ENCODE measurements at places on chromosomes 1 and 21.

DNA sequence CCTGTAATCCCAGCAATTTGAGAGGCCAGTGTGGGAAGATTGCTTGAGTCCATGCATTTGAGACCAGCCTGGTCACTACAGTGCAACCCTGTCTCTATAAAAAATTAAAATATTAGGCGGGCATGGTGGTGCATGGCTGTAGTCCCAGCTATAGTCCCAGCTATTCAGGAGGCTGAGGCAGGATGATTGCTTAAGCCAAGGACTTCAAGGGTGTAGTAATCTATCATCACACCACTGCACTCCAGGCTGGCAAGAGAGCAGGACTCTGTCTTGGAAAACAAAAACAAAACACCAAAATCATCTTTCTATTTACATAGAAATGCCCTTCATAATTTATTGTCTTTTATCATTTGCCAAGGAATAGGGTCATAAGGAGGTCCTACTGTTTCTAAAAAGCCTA is 1274.1 kb upstream of the NCAM2 start:
- no peak for DNase-seq

DNA sequence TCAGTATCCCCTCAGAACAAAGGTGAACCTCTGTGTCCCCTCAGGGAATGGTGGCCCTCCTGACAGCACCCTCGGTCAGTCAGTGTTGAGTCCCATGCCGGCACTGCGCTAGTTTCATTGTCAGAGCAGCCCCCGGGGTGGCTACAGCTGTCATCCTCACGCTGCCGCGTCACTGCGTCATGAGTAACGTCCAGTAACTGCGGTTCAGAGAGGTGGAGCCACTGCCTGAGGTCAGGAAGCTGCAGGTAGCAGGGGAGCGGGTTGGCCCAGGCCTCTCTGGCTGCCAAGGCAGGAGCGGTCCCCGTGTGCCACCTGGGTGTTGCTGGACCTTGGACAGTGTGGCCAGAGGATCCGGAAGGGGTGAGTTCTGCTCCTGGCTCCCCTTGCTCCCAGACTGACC is 20.2 kb upstream of the WNT4 start:
- DNase-seq, result no peak

DNA sequence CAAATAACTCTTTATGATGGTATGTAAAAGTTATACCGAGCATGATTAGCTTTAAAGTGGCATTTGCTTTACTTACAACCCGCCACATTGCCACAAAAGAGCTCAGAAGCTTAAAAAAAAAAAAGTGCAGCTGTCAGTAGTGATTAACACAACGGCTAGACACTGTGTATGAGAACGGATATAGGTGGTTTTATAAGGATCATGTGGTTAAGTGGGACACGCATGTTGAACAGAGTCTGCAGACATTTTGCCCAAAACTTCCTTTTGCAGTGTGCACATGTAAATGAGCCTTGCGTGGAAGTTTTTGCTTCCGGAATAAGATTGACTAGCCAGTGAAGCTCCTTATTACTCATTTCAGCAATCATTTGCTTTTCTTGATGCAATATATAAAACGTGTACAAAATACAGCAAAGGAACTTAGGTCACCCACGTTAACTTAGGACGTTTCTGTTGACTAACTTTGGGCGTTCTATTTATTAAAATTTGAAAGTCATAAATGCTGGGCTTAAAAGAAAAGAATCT is 58.7 kb upstream of the RGS1 start:
- DNase-seq, result no peak

- no peak for DNase-seq
These were observed 64.9 kb downstream of the MACF1 start for GRCh38 chr1:39269349-39269748.

DNA sequence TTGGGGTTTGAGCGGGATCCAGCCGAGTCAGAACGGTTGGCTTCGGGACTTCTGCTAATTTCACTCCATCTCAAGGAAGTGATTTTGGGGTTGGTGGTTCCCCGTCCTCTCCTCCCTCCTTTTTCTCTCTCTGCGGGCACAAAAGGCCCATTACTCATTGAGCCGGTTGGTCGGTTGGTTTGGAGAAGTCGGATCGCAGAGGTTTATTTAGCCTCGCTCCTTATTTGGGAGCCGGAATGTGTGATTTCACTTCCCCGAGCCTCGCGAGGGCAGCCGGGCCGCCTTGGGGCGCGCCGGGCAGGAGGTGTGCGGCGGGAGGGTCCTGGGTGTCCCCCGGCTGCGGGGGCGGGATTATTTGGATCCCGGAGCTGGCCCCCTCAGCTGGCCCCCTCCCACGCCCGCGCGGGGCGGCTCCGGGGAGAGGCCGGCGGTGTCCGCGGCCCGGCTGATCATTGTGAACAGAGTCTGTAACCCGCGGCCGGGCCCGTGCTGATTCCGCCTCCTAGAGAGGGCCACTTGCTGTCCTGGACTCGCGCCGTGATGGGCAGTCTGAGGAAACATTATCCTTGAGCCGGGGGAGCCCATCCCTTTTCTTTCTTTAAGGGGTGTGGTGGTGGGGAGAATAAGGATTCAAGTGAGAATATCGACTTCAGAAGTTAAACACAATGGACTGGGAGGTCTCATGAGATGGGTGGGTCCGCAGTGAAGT is 1.2 kb downstream of the MAPKAPK2 start:
- no peak for DNase-seq

DNA sequence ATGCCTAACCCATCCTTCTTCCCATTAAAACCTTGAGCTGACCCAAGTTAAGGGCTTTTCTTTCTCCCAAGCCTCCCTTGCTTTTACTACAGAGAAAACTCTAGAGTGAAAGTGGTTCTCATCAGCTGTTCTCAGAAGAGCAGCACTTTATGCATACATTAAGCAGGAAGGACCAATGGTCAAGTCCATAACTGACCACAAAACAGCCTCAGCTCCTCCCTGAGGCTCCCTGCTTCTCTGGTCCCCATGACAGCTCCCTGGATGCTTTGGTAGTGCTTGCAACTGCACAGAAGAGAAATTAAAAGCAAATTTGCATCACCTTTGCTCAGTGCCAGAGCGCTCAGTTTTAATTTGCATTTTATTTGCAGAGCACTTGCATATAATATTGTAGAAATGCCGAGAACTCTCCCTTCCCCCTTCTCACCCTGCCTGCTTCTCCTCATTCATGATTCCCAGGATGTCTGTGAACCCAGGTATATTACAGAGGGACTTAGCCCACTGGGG is 56.1 kb downstream of the LMX1A start:
- no peak for DNase-seq

GRCh38 chr21:44980562-44981489 is 41.0 kb downstream of the SLX9 start:
- no peak for DNase-seq

- no peak for DNase-seq
These were observed 51.4 kb downstream of the ADCY10 start for GRCh38 chr1:167862432-167863076.

- DNase-seq, result peak; percentile 65
These were observed 24.4 kb upstream of the AGBL4 start for GRCh38 chr1:50047916-50048694.

DNA sequence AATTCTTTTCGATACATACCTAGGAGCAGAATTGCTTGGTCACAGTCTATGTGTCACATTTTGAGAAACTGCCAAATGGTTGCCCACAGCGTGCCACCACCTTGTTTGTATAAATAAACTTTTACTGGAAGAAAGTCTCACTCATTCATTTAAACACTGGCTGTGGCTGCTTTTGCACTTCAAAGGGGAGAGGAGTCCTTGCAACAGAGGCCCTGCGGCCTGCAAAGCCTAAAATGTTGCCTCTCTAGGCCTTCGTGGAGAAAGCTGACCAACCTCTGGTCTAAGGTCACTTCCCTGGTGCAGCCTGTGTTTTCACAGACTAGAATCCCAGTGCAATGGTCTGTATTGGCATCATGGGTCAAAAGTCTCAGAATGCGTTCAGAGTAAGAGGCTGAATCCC is 8.3 kb downstream of the RIPK4 start:
- no peak for DNase-seq

GRCh38 chr21:42159560-42160110 is 59.3 kb upstream of the ABCG1 start:
- DNase-seq, result no peak

- DNase-seq, result no peak
These were observed 615 bp downstream of the KRTAP10-5 start for GRCh38 chr21:44579833-44580144.

GRCh38 chr1:62530516-62531154 is 66.7 kb upstream of the ANGPTL3 start:
- DNase-seq, result peak; percentile 62

GRCh38 chr1:187001198-187001889 is 172.6 kb downstream of the PLA2G4A start:
- no peak for DNase-seq

- no peak for DNase-seq
These were observed 158.4 kb downstream of the TRABD2B start for GRCh38 chr1:47838562-47839432.

DNA sequence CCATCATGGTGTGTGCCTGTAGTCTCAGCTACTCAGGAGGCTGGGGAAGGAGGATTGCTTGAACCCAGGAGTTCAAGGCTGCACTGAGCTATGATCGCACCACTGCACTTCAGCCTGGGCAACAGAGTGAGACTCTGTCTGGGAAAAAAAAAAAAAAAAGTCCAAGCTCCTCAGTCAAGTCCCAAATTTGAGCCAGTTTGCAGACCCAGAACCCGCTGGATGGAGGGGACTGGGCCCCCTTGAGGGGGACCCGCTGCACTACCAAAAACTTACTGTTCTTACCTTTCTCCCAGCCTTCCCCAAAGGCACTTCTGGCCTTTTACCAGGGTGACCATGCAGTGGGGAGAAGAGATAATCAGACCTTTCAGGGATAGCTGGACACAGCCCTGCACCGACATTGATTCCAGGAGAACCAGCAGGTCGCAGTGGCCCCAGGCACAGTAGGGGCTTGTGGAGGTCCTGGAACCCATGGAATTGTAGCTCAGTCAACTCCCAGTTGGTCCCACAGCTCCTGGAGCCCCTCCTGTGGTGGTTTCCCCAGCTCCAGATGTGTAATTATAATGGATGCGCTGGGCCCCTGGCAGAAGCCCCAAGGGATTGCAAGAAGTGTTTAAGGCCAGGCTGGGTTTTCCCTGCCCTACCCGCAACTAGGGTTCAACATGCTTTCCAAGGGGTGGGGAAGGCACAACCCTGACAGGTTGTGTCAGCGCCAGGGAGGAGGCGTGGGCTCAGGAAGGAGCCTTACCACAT is 4.1 kb upstream of the WNT9A start:
- DNase-seq, result no peak

- no peak for DNase-seq
These were observed 48.5 kb upstream of the PPP2R5A start for GRCh38 chr1:212236664-212237220.

DNA sequence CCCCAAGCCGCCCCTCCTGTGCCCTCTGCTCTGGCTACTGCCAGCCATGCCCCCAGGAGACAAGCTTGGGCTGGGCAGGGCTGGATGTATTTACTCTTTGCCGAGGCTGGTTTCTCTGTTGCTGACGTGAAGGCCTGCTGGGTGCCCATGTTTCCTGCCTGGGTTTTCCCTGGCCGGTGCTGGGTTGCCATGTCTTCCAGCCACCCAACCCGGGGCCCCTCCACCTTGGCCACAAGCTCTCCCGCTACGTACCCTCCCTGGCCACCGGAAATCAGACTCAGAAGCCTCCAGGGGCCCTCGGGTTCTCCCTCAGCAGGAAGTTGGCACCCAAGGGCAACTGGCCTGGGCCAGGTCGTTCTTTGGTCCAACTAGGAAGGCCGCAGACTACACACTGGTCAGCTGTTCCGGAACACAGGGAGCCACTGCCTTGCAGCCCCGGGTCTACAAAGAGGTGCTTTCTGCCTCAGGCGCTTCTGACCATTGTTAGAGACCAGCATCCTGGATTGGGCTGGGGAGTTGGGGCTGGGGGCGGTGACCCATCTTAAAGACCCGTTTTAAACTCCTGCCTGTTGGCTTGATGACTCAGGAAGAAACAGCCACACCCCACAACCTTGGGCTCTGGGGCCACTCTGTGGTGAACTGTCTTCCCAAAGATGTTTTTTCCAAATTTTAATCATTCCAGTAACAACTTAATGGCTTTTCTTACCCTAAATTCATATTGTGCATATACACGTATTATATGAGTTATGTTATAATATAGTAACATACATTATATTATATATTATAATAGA is 71.2 kb upstream of the RUNX3 start:
- DNase-seq, result no peak

GRCh38 chr1:180231506-180231921 is 1.4 kb downstream of the LHX4 start:
- no peak for DNase-seq

GRCh38 chr1:178165196-178165595 is 71.3 kb downstream of the RASAL2 start:
- no peak for DNase-seq

DNA sequence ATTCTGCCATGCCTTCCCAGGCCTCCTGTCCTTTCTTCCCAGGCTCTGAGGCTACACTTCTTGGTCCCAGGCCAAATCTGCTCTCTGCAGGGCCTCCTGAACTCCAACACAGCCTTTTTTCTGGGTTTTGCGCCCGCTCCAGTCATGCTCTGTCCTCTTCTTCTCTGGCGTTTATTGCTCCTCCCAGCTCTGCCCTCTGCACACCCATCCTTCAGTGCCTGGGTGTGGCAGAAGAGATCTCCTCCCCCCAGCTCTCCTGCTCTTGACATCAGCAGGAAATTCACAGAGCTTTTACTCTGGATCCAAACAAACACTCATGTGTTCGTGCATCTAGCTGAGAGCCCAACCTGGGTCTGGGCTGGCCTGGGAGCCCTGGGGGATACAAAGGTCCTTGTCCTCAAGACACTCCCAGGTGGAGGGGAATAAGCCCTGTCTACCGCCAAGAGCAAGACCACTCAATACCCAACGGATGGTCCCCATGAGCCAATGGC is 22.9 kb upstream of the EPS8L3 start:
- DNase-seq, result no peak

DNA sequence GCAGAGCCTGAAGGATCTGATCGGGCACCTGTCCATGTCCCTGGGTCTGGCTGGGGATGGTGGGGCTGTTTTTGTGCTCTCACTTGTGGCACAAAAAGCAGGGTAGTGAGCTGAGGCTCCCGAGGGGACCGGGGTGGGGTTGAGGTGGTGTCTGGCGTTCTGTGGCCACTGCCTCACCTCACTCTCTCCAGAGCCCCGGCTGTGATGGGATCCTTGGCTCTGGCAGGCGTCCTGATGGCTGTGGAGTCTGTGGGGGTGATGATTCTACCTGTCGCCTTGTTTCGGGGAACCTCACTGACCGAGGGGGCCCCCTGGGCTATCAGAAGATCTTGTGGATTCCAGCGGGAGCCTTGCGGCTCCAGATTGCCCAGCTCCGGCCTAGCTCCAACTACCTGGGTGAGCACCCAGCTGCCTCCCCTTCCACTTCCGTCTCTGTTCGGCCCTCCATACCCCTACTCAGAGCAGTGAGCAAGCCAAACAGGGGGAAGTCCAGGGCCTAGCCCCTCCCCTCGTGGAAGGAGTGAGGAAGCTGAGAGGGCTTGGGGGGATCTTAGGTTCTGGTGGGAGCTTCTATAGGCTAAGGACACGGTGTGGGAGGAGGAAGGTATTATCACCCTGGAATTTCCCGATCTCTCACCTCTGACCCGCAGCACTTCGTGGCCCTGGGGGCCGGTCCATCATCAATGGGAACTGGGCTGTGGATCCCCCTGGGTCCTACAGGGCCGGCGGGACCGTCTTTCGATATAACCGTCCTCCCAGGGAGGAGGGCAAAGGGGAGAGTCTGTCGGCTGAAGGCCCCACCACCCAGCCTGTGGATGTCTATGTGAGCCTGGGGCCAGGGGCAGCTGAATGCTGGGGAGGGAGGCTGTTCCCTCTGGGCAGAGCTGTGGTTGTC is 7.0 kb downstream of the ADAMTSL4 start:
- DNase-seq, result no peak

- peak; percentile 50 for DNase-seq
These were observed 17.0 kb downstream of the MARK1 start for GRCh38 chr1:220544901-220545303.

Measured in NT2/D1 (cell line).